CD4-positive, alpha-beta memory T cell (primary cell): ENCODE measurements at places on chromosomes 11 and 22. TPM values are rescaled to one million over a fixed set of nuclear protein-coding genes. Genes with fewer than 3 reads are reported as not detected.

Gene TPBGL
- 0.15 TPM for total RNA-seq

Gene OSBP2
- 1.1 TPM for total RNA-seq

Gene CYB561A3
- total RNA-seq, result 40.1 TPM

Gene OVCH2
- not detected for total RNA-seq

Gene MMP10
- total RNA-seq, result not detected

Gene B4GALNT4
- total RNA-seq, result 2.4 TPM

GRCh38 chr22:43564859-43565258, 153.0 kb downstream of the MPPED1 start:
- no peak overlapping the region for H3K27ac ChIP-seq
- DNase-seq, result no peak

GRCh38 chr11:46478196-46478595, 86.6 kb upstream of the CHRM4 start:
- peaks cover 6% of the 10 kb centered on the region for H3K4me1 ChIP-seq
- no peaks in the 10 kb centered on the region for H3K27me3 ChIP-seq
- no peak for DNase-seq
- no peak overlapping the region for H3K27ac ChIP-seq

DNA sequence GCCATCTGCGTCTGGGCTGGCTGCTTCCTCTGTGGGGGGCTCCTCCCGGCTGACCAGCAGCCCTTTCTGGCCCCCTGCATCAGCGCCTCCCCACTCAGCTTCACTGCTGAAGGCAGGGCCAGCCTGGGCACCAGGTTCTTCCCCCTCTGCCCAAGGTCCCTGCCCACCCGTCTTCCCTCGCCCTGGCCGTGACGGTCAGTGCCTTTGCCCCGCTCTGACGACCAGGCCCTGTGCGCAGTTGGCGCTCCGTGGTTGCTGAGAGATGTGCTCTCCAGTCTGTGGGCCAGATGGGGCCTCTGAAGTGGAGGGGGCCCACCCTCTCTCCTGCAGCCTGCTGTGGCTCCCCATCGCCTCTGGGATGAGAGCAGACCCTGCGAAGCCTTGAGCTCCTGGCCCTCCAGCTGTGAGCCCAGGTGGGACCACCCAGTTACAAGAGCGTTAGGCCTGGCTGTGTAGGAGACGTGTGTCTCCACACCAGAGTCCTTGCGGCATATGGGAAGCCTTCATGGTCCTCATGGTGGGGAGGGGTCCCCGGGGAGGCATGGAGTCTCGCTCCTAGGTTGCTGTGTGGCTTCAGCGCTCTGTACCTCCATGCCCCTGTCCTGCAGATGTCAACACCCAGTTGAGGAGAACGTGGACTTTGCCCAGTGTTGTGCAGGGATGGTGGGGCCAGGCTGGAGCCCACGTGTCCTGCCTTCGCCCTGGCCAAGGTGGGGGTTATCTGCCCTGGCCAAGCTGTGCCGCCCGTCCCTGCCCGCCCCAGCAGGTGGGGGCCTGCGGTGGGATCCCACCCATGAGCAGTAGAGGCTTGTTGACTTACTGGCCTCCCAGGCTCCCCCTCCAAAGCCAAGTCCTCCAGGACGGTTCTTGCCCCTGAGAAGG, 14.2 kb downstream of the LRP5 start:
- H3K4me1 ChIP-seq, result peaks cover 37% of the 10 kb centered on the region
- no peaks in the 10 kb centered on the region for H3K27me3 ChIP-seq
- no peak for DNase-seq
- H3K4me3 ChIP-seq, result no peak overlapping the region

- H3K36me3 ChIP-seq, result peaks cover 18% of the 10 kb centered on the region
- no peak overlapping the region for H3K27ac ChIP-seq
- no peak for DNase-seq
- H3K27me3 ChIP-seq, result no peaks in the 10 kb centered on the region
- no peaks in the 10 kb centered on the region for H3K4me1 ChIP-seq
Observed at GRCh38 chr11:108368134-108368533, 99.2 kb downstream of the C11orf65 start.

DNA sequence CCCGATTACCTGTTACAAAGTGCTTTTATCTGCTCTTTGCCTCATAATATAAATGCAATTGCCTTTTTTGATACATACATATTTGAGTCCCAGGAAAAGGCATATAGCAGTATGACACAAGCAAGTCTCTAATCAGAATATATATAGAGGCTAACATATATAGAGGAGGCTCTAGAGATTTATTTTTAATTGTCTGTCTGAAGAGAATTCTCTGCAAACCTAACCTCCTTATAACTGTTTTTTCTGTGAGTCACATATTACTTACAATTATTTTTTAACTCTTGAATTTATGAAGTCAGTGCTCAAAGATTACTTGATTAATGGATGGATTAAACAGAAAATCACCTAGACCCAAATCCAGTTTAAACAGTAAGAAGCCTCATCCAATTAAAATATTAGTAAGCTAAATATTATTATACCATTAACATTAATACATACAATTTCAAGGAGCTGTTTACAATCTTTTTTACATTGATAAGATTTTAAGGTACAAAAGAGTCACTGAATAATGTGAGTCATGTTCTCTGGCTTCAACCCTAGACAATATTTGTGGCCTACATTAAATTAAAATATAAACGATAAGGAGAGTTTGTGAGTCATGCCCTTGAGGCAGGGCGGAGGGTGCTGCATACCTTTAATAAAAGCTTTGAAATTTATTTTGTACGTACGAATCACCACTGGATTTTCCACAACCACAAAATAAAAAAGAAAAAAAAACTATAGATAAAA, 19.2 kb upstream of the MMP13 start:
- H3K4me1 ChIP-seq, result no peaks in the 10 kb centered on the region
- H3K27ac ChIP-seq, result no peak overlapping the region
- no peaks in the 10 kb centered on the region for H3K36me3 ChIP-seq
- no peak for DNase-seq
- H3K4me3 ChIP-seq, result no peak overlapping the region
- peaks cover 7% of the 10 kb centered on the region for H3K27me3 ChIP-seq

DNA sequence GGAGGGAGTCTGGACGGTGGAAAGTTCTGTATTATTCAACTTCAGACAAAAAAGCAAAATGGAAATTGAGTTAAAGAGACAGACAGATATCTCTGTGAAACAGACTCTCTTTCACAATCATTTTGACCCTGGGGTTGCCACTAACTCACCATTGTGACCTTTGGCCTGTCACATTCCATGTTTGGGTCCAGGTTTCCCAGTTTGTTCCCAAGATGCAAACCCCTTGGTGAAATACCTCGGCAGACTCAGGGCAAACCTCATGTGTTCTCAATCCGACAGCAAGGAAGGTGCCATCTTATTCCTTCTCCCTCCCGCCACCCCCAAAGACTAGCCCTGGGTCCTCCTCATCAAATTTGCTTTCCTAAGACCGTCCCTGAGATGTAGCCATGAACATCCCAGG, 41.8 kb downstream of the GALNT18 start:
- H3K27ac ChIP-seq, result no peak overlapping the region
- H3K27me3 ChIP-seq, result no peaks in the 10 kb centered on the region
- H3K36me3 ChIP-seq, result no peaks in the 10 kb centered on the region
- no peaks in the 10 kb centered on the region for H3K4me1 ChIP-seq

- no peaks in the 10 kb centered on the region for H3K4me1 ChIP-seq
- H3K4me3 ChIP-seq, result no peak overlapping the region
- H3K27ac ChIP-seq, result no peak overlapping the region
- H3K36me3 ChIP-seq, result no peaks in the 10 kb centered on the region
- no peak for DNase-seq
- H3K27me3 ChIP-seq, result no peaks in the 10 kb centered on the region
Observed at GRCh38 chr11:14255238-14255534, 103.8 kb downstream of the RRAS2 start.

GRCh38 chr11:61627850-61628661, 47.2 kb upstream of the SYT7 start:
- no peaks in the 10 kb centered on the region for H3K4me1 ChIP-seq
- H3K27me3 ChIP-seq, result no peaks in the 10 kb centered on the region
- H3K27ac ChIP-seq, result no peak overlapping the region
- no peak for DNase-seq
- H3K4me3 ChIP-seq, result no peak overlapping the region
- H3K36me3 ChIP-seq, result no peaks in the 10 kb centered on the region

DNA sequence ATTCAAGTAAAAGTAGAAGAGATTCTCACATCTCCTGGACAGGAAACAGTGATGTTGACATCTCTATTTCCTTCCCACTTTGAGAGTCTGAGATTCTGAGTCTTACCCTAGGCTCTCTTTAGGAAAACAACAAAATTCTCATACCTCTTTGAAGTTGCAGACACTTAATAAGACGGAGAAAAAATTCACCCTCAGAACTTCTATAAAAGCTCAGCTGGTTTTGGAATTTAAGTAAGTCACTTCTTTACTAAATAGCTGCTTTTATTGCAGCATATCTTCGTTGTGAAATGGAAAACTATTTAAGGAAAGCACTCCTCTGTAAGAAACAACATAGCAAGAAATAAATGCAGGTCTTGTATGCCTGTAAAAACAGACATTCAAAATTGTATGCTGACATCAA, 79.1 kb downstream of the MSANTD4 start:
- no peak overlapping the region for H3K27ac ChIP-seq
- no peak overlapping the region for H3K4me3 ChIP-seq
- H3K36me3 ChIP-seq, result no peaks in the 10 kb centered on the region
- no peak for DNase-seq

- DNase-seq, result no peak
- no peaks in the 10 kb centered on the region for H3K36me3 ChIP-seq
- H3K27ac ChIP-seq, result no peak overlapping the region
- H3K4me3 ChIP-seq, result no peak overlapping the region
- H3K27me3 ChIP-seq, result no peaks in the 10 kb centered on the region
- H3K4me1 ChIP-seq, result peaks cover 29% of the 10 kb centered on the region
Observed at GRCh38 chr22:17916226-17916889, 108.0 kb downstream of the MICAL3 start.

- H3K4me1 ChIP-seq, result no peaks in the 10 kb centered on the region
- no peak for DNase-seq
- H3K27ac ChIP-seq, result no peak overlapping the region
- no peaks in the 10 kb centered on the region for H3K36me3 ChIP-seq
- no peaks in the 10 kb centered on the region for H3K27me3 ChIP-seq
- no peak overlapping the region for H3K4me3 ChIP-seq
Observed at GRCh38 chr11:69178819-69179482, 23.2 kb downstream of the SMIM38 start.

DNA sequence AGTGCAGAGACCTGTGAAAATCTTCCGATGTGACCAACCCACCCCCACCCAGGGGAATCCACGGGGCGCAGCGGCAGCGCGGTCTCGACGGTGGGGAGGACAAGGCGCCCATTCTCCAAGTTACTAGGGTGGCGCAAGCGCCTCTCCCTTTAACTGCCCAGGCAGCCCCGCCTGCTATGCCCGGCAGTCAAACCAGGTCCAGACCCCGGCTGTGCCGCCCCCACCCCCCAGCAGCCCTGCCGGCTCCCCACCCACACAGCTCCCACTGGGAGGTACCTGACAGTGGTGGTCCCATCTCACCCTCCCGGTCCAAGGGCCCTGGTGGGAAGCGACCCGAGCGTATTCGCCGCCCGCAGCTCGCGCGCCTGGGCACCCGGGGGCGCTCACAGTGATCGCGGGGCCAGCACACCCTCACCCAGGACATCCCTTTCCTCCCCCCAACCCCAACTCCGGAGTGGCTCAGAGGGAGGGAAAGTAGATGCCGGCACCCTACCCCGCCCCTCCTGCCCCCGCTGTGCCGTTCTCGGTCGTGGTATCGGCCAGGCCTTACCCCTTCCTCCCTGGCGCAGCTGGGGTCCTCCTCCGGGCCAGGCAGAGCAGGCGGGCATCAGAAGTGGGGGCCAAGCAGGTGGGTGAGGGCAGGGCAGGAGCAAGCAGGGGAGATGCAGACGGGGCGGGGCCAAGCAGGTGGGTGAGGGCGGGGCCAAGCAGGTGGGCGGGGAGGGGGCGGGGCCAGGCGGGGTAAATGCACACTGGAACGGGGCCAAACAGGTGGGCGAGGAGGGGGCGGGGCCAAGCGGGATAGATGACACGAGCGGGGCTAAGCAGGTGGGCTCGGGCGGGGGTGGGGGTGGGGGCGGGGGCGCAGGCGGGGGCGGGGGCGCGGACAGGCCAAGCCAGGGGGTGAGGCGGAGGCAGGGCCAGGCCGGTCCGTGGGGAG, at the start of gene TRPM5:
Gene TRPM5 (minus strand): TSS at position 634 of the 940 bp plus-strand sequence. CDS start 21,478 bp downstream, outside the sequence.
- H3K27ac ChIP-seq, result peak within 1 kb of the TSS; percentile 15
- peak within 1 kb of the TSS; percentile 6 for H3K4me3 ChIP-seq
- peaks cover 57% of the 10 kb centered on the region for H3K4me1 ChIP-seq
- H3K27me3 ChIP-seq, result no peaks in the 10 kb centered on the region

- no peak for DNase-seq
- no peak overlapping the region for H3K27ac ChIP-seq
- H3K4me3 ChIP-seq, result no peak overlapping the region
- peaks cover 37% of the 10 kb centered on the region for H3K36me3 ChIP-seq
- H3K4me1 ChIP-seq, result peaks cover 71% of the 10 kb centered on the region
Observed at GRCh38 chr22:28792491-28793383, 7.6 kb downstream of the XBP1 start.

GRCh38 chr22:26912655-26913345, 255.4 kb downstream of the MIAT start:
- H3K27ac ChIP-seq, result no peak overlapping the region
- no peaks in the 10 kb centered on the region for H3K27me3 ChIP-seq
- no peaks in the 10 kb centered on the region for H3K4me1 ChIP-seq
- no peaks in the 10 kb centered on the region for H3K36me3 ChIP-seq

DNA sequence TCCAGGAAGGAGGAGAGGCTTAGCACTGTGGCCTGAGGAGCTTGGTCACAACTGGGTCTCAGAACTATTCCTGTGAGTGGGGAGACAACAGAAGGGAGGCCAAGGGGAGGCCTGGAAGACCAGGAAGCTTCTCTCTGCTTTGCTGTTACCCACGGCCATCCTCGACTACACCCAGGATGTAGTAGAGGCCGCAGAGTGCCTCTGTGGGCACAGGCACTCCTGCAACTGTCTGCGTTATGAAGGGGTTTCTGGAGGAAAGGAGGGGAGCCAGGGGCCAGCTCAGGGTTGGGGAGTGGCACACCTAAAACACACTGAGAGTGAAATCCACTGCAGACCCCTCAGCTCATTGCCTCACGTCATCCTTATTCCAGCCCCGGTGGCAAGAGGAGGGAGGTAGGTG, 3.8 kb upstream of the MFRP start:
- H3K27me3 ChIP-seq, result no peaks in the 10 kb centered on the region
- DNase-seq, result no peak
- no peak overlapping the region for H3K4me3 ChIP-seq
- no peak overlapping the region for H3K27ac ChIP-seq
- peaks cover 6% of the 10 kb centered on the region for H3K4me1 ChIP-seq

DNA sequence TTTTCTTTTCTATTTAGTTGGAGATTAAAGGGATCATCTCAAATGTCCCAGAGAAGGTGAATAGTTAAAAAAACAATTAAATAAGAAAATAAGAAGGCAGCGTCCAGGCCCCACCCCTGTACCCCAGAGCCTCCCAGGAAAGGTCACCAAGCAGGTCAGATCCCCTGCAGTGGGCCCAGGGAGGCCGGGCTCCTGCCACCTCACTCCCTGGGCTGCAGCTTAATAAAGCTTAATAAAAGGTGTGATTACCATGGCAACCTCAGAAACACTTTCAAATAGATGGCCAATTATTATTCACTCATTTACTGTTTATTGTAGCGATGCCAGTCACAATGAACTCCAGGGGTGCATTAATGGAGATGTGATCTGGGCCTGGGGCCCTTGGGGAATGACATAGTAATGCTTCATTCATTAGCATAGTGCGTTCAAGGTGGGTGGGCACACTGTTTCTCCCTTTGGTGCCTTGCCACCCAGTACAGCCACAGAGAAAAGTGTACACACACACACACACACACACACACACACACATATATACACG, 386.2 kb downstream of the CADM1 start:
- H3K4me1 ChIP-seq, result no peaks in the 10 kb centered on the region
- H3K4me3 ChIP-seq, result no peak overlapping the region
- no peaks in the 10 kb centered on the region for H3K36me3 ChIP-seq
- DNase-seq, result no peak

GRCh38 chr11:127818625-127819024, 768.7 kb downstream of the ETS1 start:
- H3K27me3 ChIP-seq, result no peaks in the 10 kb centered on the region
- no peak overlapping the region for H3K4me3 ChIP-seq
- no peak overlapping the region for H3K27ac ChIP-seq
- no peak for DNase-seq
